ENCODE measurements at places on chromosomes 16 and 17. TPM values are rescaled to one million over a fixed set of nuclear protein-coding genes. Genes with fewer than 3 reads are reported as not detected.

Gene NOTUM
- 0.33 TPM for polyA plus RNA-seq

Gene ZNF319
- polyA plus RNA-seq, result 7.6 TPM

- no peak for DNase-seq
Measured at GRCh38 chr16:25875956-25876598, 184.3 kb downstream of the HS3ST4 start.

DNA sequence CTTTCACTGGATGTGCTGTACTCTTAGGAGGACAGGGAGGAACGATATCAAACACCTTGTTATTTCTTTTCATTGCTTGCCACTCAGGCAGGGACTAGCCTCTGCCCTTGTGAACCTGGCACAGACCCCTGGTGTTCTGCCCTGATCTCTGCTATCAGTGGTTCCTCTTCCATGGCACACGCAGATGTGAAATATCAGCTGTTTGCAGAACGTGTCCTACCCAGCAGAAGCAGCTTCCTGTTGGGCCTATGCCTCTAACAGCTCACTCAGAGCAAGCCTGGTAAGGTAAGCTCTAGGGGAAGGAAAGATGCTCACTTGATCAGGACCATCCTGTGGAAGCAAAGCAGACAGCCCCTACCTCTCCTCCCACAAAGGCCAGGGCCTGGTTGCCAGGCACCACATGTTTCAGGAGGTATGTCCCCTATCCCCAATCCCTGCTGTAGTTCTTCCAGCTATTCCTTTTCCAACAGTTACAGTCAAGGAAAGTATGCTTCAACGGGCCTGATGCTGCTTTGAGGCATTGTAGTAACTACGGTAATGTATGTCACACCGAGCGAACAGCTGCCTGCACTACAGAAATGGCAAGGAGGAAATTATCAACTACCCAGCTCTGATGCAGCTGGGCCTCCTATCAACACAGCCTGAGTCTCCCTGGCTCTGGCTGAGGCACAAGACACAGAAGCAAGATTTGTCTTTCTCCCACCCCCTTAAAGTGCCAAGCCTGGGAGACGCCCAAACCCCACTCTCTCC lies 41.3 kb upstream of the GFOD2 start:
- no peak for DNase-seq

DNA sequence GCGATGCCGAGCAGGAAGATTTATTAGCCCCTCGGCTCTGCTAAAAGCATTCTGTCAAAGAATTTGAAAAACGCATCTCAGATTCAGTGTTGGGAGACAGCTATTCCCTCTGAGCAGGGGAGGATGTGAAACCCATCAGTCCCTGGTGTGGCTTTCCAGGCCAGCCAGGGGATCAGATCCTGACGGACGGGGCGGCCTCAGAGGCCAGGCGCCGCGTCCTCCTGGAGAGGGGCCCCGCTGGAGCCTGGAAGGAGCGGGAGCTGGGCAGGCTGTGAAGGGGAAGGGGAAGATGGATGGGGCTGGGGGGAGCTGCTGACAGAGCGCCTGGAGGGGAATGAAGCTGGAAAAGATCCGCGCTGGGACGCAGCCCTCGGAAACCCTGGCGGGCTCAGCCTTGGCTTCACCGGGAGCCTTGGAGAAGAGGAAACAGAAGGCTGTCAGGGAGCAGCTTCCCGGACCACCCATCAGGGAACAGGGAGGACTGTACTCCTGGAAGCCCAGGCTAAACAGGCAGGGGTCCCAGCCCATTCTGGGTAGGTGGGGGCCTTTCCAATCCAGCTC lies 358.0 kb downstream of the C16orf95 start:
- no peak for DNase-seq

- no peak for DNase-seq
Measured at GRCh38 chr16:55437625-55438024, 41.4 kb upstream of the MMP2 start.

Data from SK-N-SH (cell line).